Thoracic aorta (tissue), 2 donors: ENCODE measurements at places on chromosomes 12 and 14. TPM values are rescaled to one million over a fixed set of nuclear protein-coding genes. Genes with fewer than 3 reads are reported as not detected.

DNA sequence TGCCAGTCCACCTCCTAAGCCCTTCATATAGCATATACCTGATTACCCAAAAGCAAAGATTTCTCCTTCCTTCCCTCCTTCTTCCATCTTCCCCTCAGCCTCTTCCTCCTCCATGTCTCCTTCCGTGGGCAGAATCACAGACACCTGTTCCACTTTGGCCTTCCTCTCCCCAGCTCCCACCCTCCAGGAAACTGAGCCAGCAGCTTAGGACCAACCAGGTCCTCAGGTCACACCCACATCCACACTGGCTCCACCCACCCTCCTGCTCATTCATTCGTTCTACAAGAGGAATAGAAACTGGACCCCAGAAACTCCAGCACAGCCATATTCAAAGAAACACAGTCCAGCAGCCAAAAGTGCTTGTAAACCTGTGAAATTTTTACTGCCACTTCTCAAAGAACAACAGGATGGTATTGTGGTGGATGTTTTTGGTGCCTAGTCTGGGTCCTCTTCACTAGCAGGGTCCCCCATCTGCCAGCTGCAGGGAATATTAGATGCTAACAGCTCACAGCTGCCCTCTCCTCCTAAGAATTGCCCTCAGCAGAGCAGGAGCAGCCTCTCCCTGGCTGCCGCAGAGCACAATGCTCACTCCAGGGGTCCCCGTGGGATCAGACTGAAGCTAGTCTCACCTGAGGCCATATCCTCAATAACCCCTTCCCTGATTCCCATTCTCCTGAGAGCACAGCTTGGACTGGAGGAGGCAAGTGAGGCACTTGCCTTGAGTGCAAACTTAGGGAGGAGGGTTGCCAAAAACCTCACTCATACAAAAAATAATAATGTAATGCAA is 18.4 kb downstream of the CMKLR1 start:
- no peaks in the 10 kb centered on the region for H3K27me3 ChIP-seq
- no peak for DNase-seq
- H3K4me3 ChIP-seq: no peak overlapping the region
- H3K36me3 ChIP-seq: no peaks in the 10 kb centered on the region
- peaks cover 86% of the 10 kb centered on the region for H3K4me1 ChIP-seq
- H3K27ac ChIP-seq: no peak overlapping the region

Gene APOF
- total RNA-seq: not detected

- peaks cover 100% of the 10 kb centered on the region for H3K4me1 ChIP-seq
- H3K27me3 ChIP-seq: no peaks in the 10 kb centered on the region
- H3K27ac ChIP-seq: peak overlapping the region; percentile 94
These were observed 6.4 kb downstream of the SLC15A4 start for GRCh38 chr12:128817111-128818015.

Gene GARIN6
- not detected for total RNA-seq

Gene GOLT1B
- 36.8 TPM for total RNA-seq

- H3K4me3 ChIP-seq: no peak overlapping the region
- DNase-seq: no peak
- H3K4me1 ChIP-seq: no peaks in the 10 kb centered on the region
- H3K27me3 ChIP-seq: no peaks in the 10 kb centered on the region
- no peaks in the 10 kb centered on the region for H3K36me3 ChIP-seq
These were observed 46.0 kb downstream of the KCNK13 start for GRCh38 chr14:90107789-90108188.

DNA sequence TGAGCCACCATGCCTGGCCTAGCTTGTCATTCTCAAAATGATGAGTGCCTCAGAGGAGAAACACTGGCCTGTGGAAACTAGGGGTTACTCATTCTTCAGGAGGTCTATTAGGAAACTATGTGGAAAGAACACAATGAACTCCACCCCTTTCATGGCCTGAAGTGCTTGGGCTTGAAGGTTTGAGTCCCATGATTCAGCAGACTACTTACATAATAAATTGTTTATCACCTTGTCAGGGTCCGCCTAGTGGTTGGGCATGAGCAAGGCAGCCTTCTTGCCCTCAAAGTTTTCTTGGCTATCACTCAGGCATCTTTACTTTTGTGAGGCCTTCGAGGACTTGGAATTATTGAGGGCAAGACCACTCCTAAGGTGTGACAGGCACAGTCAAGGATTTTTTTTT is 251.2 kb downstream of the ACSS3 start:
- H3K27ac ChIP-seq: no peak overlapping the region
- no peak overlapping the region for H3K4me3 ChIP-seq
- DNase-seq: no peak
- H3K36me3 ChIP-seq: peaks cover 2% of the 10 kb centered on the region

DNA sequence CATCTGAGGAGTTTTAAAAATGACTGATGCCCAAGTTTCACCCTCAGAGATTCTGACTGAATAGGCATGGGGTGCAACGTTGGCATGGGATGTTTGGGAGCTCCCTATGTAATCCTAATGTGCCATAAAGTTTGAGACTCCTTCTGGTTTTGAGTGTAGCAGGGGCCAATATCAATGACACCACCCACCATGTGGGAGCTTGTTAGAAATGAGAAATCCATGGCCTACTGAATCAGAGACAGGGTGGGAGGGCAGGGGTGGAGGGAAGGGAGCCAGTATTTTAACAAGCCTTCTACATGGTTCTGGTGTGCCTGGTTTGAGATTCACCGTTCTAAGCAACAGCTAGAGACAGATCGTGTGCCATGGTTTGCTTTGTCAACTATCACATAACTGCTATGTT is 46.1 kb downstream of the VCPKMT start:
- no peak overlapping the region for H3K4me3 ChIP-seq
- DNase-seq: no peak
- H3K4me1 ChIP-seq: no peaks in the 10 kb centered on the region

DNA sequence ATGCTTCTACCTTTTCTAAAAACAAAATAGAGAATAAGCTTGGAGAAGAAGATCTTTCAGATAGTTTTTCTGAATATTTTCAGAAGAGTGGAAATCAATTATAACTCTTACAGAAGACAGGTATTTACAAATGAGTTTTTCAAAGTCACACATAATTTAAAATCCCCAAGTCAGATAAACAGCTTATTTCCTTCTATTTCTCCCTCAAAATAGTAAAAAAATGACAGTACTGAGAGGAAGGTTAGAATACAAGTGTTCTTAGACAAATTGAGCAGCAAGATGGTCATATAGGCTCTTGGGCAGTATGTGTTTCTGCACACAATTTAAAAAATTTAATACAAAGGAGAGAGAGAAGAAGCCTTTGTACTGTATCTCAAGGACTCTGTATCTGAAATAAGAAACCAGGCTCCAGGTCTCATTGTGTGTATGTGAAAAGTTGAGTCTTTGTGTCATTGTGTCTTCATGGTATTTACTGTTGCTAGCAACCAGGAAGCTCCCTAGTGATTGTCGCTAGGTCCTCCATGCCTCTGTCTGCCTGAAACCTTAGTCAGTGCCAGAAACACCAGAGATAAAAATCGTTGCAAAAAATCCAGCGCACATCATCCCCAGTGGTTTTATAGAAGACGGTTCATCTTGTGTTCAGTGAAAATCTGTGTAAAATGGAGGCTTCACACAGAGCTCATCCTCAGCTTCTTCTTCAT is 12.9 kb upstream of the TUBA1A start:
- H3K27ac ChIP-seq: peak overlapping the region; percentile 86
- no peak for DNase-seq
- peak overlapping the region; percentile 55 for H3K4me3 ChIP-seq
- no peaks in the 10 kb centered on the region for H3K27me3 ChIP-seq

GRCh38 chr12:52312086-52312485 is 9.1 kb downstream of the KRT83 start:
- no peak overlapping the region for H3K27ac ChIP-seq
- no peak overlapping the region for H3K4me3 ChIP-seq
- H3K4me1 ChIP-seq: peaks cover 5% of the 10 kb centered on the region
- no peaks in the 10 kb centered on the region for H3K36me3 ChIP-seq
- H3K27me3 ChIP-seq: no peaks in the 10 kb centered on the region
- no peak for DNase-seq

- DNase-seq: no peak
- H3K27ac ChIP-seq: no peak overlapping the region
- H3K27me3 ChIP-seq: no peaks in the 10 kb centered on the region
- no peaks in the 10 kb centered on the region for H3K36me3 ChIP-seq
- H3K4me3 ChIP-seq: no peak overlapping the region
These were observed 6.2 kb downstream of the TMEM120B start for GRCh38 chr12:121718653-121719239.

DNA sequence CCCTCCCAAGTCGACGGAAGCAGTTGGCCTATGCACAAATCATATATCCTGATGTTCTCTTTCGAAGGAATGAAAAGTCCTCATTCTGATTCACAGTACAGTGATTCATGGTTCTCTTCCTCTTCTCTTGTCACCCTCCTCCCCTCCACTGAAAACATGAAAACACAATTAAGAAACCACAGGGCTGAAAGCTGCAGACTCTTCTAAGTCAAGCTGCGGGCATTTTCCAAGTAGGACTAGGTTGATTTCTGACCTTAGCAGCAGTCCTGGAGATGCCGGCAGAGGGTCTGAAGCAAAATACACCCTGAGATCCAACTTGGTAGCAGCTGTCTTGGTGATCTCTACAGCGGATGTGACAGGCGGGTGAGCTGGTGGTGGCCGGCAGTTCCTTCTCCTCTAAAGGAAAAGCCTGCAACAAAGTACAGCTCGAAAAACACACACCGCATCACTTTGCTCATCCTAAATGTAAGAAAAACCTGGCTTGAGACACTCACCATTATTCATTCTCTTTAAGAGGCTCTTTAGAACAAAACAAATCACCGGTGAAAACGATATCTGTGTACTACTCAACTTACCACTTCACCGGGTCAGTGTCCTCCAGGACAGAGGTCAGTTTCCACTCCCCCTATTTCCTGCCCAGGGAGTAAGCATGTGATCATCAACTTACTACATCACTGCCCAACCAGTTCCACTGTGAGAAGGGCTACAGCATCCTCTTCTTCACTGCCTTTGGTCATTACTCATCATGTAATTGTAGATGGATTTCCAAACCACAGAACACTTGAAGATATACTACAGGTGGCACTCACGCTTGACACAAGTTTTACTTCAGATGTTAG is 6.0 kb downstream of the TMCC3 start:
- peak overlapping the region; percentile 4 for H3K4me3 ChIP-seq
- H3K27me3 ChIP-seq: no peaks in the 10 kb centered on the region
- peaks cover 8% of the 10 kb centered on the region for H3K4me1 ChIP-seq
- H3K27ac ChIP-seq: no peak overlapping the region
- no peaks in the 10 kb centered on the region for H3K36me3 ChIP-seq

Gene BCL2L14
- total RNA-seq: 0.85 TPM

Gene GNPNAT1
- 15.8 TPM for total RNA-seq

GRCh38 chr12:128807161-128807724 is 16.5 kb downstream of the SLC15A4 start:
- H3K36me3 ChIP-seq: peaks cover 23% of the 10 kb centered on the region
- no peak for DNase-seq
- H3K4me3 ChIP-seq: no peak overlapping the region
- no peak overlapping the region for H3K27ac ChIP-seq
- peaks cover 48% of the 10 kb centered on the region for H3K4me1 ChIP-seq

GRCh38 chr12:113329791-113330417 is 5.0 kb downstream of the SLC8B1 start:
- H3K36me3 ChIP-seq: peaks cover 4% of the 10 kb centered on the region
- DNase-seq: no peak
- no peaks in the 10 kb centered on the region for H3K27me3 ChIP-seq
- peaks cover 7% of the 10 kb centered on the region for H3K4me1 ChIP-seq

- no peaks in the 10 kb centered on the region for H3K4me1 ChIP-seq
- no peak overlapping the region for H3K27ac ChIP-seq
These were observed 215.2 kb downstream of the RASSF9 start for GRCh38 chr12:85621041-85621440.

Gene TAS2R30
- 15.1 TPM for total RNA-seq

DNA sequence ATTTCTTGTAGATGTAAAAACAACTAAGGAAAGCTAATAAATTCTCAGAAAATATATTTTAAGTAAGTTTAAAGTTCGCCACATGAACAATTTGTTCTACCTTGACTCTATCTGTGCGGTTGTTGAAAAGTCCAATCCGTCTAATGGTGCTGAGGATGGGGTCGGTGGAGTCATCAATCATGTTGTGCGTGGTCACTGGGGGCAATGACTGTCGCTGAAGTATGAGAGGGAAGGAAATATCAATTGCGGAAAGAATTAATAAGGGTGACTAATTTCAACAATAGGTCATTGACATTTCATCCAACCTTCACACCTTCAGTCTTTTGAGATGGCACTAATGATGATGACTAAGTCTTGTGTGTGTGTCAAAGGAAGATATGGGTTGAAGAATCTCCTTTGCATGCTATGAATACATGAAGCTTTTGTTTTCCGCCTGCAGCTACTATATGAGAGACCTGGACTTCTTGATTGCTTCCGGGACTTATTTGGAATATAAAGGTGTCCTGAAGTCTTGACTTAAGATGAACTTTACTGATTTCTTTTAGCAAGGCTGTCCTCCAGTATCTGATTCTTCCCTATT is 32.1 kb downstream of the SPX start:
- no peak for DNase-seq
- H3K36me3 ChIP-seq: no peaks in the 10 kb centered on the region

GRCh38 chr12:76866726-76867125 is 12.1 kb downstream of the CSRP2 start:
- H3K36me3 ChIP-seq: peaks cover 8% of the 10 kb centered on the region
- no peak overlapping the region for H3K4me3 ChIP-seq
- no peaks in the 10 kb centered on the region for H3K27me3 ChIP-seq
- H3K27ac ChIP-seq: peak overlapping the region; percentile 2
- DNase-seq: no peak

Gene ZDHHC22
- not detected for total RNA-seq

- H3K27me3 ChIP-seq: no peaks in the 10 kb centered on the region
- H3K4me1 ChIP-seq: no peaks in the 10 kb centered on the region
- no peaks in the 10 kb centered on the region for H3K36me3 ChIP-seq
- no peak for DNase-seq
- no peak overlapping the region for H3K4me3 ChIP-seq
These were observed 16.7 kb downstream of the OR9K2 start for GRCh38 chr12:55142669-55143565.

Gene GUCY2C
- 0.14 TPM for total RNA-seq

DNA sequence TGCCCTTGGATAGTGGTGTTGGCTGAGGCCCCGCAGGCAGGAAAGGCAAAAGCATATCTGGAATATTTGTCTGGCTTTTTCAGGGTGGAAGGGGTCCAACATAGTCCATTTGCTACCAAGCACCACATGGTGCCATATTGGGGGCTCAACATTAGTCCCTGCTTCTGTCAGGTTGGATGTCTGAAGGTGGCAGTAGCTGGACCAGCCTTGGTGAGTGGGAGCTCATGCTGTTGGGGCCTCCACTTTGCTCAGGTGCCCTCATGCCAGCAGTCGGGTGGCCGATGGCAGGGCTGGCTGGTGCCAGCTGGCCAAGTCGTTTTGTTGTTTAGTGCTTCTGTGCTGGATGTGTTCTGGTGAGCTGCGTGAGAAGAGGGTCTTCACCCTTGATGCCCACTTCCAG is 135.3 kb downstream of the PAPOLA start:
- H3K27ac ChIP-seq: no peak overlapping the region
- no peak overlapping the region for H3K4me3 ChIP-seq
- H3K27me3 ChIP-seq: no peaks in the 10 kb centered on the region
- no peak for DNase-seq

- no peaks in the 10 kb centered on the region for H3K4me1 ChIP-seq
- no peaks in the 10 kb centered on the region for H3K36me3 ChIP-seq
- no peaks in the 10 kb centered on the region for H3K27me3 ChIP-seq
These were observed 354.2 kb downstream of the TMEM121 start for GRCh38 chr14:105880616-105881015.
